Foreskin melanocyte (primary cell): ENCODE measurements at places on chromosomes 13 and 19.

DNA sequence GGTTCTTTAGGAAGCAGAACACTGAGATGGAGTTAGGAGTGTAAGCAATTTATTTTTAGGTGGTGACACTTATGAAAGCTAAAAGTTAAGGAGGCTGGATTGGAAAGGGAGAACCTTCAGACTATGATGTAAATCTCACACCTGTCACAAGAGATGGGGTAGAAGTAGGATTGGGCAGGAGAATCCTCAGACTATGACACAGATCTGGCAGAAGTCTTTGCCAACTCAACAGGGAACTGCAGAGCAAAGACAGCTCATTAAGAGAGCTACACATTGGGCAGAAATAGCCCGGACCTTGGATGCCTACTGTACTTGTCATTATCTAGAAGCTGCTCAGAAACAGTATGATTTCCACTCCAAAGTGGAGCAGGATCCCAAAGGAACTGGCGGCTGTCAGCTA, 134.4 kb downstream of the DNAJC15 start:
- no peak for DNase-seq

DNA sequence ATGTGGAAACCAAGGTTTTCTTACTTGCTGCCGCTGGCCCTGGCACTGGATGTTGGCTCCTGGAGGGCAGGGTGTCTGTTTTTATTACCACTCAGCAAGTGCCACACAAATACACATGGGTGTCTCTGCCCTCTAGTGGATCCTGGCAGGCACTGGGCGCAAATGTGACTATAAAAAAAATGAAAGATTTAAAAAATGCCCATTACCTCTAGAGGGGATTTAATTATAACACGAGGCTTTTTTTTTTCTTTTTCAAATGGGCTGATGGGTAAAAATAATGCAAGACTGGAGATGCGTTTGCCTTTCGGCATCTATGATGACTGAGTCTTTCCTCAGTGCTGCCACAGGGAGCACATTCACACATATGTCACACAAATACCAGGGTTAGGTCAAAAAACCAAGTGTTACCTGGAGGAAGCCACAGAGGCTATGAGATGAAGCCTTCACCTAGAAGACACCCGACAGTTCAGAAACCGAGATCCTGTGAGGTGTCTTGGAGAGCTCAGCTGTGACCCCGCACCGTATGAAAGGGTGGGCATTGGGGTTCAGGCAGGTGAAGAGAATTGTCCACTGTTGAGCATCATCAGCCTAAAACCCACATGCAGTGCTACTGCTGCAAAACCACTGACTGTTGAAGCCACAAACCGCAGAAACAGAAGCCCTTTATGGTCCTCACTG, 25.7 kb downstream of the CHAMP1 start:
- peak; percentile 40 for DNase-seq

GRCh38 chr19:11007385-11007784, 46.6 kb downstream of the SMARCA4 start:
- no peak for DNase-seq

DNA sequence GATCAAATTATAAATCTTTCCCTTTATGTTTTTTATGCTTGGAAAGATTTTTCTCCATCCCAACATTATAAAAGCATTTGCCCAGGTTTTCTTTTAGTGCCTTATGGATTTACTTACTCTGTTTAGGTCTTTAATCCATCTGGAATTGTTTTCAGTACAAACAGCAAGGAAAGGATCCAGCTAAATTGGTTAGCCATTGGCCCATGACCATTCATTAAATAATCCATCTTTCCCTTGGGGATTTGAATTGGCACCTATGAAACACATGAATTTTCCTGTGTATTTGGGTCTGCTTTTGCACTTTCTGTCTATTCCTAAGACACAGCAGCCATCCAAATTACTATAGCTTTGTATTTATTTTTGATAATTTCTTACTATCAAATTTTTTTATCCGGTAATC, 28.8 kb upstream of the SHKBP1 start:
- DNase-seq = no peak

DNA sequence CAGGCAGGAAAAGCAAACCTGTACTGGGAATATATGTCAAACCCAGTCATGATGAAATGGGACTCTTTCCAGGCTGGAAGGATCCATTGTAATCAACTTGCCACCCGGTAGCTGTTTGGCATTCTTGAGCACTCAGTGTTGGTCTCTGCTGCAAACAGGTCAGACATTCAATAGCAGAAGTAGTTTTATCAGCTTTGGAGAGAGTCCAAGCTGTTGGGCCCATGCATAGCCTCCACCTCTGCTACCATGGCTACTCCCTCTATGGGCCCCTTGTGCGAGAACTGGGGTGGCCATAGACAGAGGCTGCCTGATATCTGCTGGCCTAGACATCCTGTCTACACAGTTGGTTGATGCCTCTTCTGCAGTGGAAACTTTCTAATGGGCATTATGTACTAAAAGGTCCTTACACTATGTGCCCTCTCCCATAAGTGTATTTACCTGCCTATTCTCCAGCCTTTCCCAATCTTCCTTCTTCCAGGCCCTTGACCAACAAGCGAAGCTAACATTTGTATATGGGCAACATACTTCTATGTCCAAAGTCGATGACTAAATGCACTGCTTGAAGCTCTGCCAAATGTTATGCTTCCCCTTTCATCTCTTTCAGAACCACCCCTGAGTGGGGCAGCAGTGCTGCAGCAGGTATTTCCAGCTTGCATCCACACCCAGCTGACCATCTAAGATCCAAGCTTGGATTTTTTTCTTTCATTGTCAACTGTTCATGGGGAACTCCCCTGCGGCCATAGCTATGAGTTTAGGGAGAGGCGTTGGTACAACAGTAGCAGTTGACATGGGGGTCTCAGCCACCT, 5.3 kb upstream of the RNF6 start:
- DNase-seq = no peak

DNA sequence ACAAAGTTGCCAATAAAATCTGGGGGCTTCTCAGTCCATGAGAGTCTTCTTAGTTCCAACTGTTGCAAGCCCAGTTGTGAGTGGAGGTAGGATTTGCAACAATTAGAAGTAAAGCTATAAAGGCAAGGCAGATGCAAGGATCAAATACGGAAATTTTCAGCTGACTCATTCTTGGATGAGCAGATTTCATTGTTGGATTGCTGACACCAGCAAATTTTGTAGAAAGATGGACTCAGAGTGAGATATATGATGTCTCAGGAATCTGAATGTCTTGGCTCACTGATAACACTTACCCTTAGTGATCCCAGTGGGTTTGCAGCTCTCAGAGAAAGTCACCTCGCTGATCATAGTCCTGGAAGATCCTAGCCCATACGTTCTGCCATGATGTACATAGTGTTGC, 209.0 kb downstream of the GPC6 start:
- no peak for DNase-seq

DNA sequence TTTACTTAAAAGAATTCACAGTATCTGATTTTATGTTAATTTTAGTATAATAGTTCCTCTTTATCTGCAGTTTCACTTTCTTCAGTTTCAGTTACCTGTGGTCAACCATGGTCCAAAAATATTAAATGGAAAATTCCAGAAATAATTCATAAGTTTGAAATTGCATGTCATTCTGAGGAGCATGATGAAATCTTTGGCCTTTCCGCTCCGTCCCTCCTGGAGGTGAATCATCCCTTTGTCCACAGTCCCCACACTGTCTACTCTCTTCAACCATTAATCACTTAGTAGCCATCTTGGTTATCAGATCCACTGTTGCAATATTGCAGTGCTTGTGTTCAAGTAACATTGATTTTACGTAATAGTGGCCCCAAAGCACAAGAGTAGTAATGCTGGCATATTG, 26.9 kb downstream of the SLITRK6 start:
- DNase-seq = peak; percentile 24

DNA sequence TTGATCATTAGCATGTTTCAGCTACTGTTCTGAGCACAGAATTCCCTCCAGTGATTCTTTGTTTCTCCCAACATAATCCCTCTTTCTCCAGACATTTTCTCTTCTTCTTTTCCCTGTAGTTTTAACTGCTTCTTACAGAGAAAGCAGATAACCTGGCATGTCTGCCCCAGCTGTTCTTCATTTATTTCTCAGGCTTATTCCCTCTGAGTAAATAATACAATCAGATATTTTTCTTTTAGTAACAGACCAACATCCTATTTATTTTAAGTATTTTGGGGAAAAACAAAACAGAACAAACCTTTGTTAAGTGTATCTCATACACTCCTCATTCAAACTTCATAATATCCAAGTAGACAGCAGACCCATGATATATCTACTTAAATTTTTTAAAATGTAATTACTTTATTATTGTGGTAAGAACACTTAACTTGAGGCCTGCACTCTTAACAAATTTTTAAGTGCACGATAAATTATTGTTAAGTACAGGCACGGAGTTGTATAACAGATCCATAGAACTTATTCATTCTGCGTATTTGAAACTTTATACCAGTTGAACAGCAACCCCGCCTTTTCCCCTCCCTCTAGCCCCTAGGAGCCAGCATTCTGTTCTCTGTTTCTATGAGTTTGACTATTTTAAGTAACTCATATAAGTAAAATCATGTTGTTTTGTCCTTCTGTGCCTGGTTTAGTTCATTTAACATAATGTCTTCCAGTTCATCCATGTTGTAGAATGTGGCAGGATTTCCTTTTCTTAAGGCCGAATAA, 540.0 kb downstream of the LMO7 start:
- no peak for DNase-seq
